Suppressor macrophage (primary cell): ENCODE measurements at places on chromosomes 2 and 18.

GRCh38 chr2:210224941-210225672 is at the start of gene ACADL:
TSS of gene ACADL (minus strand) at chr2:210225447. CDS start at chr2:210225263, 184 bp downstream.
- no peak for DNase-seq

- peak; percentile 83 for DNase-seq
Observed at GRCh38 chr2:64467096-64467843, 13.3 kb downstream of the LGALSL start.

- no peak for DNase-seq
Observed at GRCh38 chr2:98378196-98378595, 31.9 kb downstream of the CNGA3 start.

GRCh38 chr2:188889187-188889586 is 85.0 kb upstream of the COL3A1 start:
- DNase-seq = no peak

- DNase-seq = no peak
Observed at GRCh38 chr2:45932278-45932975, 281.0 kb downstream of the PRKCE start.
